Activated CD8-positive, alpha-beta memory T cell treated with anti-CD3 and anti-CD28 coated beads for 24 hours (primary cell): ENCODE measurements at places on chromosomes 1 and 21.

DNA sequence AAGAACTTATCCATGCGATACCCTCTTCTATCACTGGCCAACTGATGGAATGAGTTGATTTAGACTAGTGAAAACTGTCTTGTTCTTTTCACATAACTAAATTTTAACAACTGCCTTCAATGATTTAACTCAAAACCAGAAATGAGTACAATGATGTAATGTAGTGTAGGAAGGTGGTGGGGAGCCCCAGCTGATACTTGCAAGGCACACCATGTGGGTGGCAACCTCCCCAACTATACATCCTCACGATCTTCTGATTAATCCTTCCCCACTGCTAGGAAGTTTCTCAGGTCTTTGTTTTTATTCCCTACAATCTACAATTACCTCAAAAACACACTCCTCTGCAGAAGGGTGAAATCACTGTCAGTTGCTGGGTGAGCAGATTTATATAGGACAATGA, 100.7 kb downstream of the KCTD3 start:
- no peak for DNase-seq

GRCh38 chr1:64895500-64895899, 70.8 kb downstream of the JAK1 start:
- DNase-seq = no peak

GRCh38 chr1:104229860-104230259, 480.2 kb downstream of the AMY1C start:
- DNase-seq = no peak

DNA sequence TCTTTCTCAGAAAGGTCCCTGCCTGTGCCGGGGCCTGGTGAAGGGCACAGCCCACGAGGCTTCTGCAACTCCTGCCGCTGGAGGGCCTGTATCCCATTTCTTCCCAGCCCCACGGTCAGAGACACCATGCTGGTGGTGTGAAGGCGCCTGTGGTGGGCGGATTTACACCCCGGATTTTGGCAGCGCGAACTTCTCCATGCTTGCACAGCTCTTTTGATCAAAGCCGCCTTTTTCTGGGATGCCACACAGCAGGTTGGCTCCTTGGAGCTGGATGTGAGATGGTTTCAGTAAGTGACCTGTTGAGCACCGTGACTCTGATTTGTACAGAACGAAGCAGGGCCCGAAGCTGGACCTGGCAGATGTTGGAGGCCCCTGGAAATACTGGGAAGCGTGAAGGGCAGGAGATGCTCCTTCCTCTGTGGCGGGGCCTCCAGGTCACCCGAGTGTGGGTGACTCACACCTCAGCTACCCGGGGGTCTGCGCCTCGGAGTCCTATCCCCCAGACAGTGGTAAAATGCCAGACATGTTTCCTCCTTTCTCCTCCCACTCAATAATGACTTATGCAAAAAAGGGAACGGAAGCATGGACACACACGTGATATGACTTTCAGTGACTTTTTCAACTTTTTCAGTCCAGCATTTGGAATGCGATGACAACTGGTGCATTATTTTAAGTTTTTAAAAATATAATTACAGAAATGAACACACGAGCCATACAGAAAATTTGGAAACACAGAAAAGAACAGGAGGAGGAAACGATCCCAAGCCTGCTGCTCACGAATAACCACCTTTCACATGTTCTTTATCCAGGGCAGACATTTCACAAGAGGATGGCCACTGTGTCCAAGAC, 9.0 kb downstream of the UMODL1 start:
- no peak for DNase-seq

- DNase-seq = no peak
Observed at GRCh38 chr1:56435434-56436262, 143.7 kb downstream of the PLPP3 start.

DNA sequence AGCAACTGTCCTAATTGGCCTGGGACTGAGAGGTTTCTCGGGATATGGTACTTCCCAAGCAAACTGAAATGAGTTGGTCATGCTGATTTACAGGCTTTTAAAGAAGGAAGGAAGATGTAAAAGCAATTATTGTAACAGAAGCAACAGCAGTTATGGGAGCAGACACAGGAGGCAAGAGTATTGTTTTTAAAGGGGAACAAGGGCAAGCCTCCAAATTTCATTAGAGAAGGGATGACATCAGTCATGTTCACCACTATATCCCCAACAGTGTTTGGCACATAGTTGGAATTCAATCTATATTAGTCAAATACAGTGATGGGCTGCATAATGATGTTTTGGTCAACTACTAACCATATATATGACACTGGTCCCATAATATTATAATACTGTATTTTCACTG, 46.0 kb upstream of the JUN start:
- DNase-seq = no peak

- no peak for DNase-seq
Observed at GRCh38 chr1:199084293-199084692, 445.5 kb downstream of the PTPRC start.

GRCh38 chr21:26546446-26547097, 26.5 kb downstream of the CYYR1 start:
- DNase-seq = no peak

DNA sequence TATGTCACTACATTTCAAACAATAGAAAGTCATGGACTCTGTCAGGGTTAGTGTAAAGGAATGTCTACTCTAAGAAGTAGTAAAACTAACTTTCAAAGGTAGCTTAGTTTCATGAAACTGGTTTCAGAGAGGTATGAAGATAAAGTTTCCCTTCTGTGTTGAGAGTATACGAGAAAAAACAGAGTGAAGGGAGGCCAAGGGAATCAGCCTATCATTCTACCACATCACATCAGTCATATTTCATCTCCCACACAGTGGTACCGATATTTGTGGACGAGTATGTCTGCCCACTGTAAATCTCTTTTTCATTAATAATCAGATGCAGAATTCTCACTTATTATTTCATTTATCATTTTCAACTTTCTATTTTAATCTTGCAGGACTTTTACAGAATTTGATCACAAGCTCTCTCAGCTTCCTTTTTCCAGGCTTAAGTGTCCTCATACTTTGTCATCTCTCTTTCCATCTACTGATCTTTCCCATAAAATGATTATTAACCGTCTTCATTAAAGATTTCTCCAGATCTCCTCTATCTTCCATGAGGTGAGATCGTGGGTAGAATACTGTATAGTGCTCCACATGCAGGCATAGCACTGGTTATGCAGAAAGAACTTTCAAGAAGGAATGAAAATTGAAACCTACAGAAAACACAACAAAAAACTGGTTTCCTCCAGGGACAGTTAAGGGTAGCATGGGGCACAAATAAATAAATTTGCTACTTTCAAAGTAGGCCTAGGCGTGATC, 11.5 kb upstream of the IFI16 start:
- no peak for DNase-seq

DNA sequence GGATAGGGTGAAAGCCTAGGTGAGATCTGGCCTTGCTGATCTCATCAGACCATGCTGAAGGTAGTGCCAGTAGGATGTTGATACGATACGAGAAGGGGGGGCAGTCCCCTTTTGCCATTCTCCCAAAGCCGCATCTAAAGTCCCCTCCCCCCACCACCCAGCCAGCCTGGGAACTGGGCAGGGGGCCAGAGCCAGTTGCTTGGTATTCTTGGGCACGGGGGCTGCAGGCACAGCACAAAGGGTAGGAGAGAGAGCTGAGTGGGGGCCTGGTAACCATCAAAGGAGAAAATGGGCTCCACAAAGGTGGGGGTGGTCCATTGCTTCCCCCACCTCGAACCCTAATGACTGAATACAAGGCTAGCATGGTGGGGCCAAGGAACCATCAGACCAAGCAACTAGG, 5.4 kb downstream of the PEA15 start:
- DNase-seq = no peak

DNA sequence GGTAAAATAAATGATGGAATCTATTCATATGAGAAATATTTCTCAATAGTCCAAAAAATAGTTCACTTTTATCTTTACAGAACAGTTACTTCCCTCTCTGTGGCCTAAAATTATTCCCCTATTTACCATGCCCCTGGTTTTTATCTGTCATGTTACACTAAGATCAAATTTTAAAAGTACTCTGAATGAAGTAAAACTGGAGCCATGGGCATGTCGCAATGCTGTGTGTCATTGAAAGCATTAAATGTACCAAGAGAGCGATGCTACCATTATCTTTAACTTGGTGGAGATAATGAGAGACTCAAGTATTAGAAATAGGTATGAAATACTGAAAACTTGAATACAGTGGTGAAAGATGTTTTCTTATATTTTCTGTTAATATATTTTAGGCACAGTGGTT, 146.2 kb downstream of the KCNT2 start:
- DNase-seq = no peak

- DNase-seq = no peak
Observed at GRCh38 chr1:159598196-159598595, 10.6 kb downstream of the APCS start.

DNA sequence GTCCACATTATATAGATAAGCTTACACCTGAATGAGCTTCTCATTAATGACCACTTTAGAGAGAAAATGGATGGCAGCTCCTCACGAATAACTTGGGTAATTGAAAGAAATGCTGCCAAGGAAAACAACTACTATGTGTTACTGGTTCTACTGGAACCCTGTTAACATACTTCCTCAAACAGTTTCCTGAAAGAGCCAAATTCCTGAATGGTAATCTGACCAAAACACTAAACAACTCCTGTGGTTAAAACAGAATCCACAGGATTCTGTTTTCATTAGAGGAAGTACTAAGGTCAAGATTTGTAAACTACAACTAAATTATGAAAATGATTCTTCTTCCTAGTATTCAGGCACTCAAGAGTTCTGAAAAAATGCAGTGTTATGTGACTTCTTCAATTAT, 107.2 kb downstream of the DNM3 start:
- no peak for DNase-seq

- DNase-seq = no peak
Observed at GRCh38 chr1:7975212-7975865, 13.8 kb downstream of the PARK7 start.

DNA sequence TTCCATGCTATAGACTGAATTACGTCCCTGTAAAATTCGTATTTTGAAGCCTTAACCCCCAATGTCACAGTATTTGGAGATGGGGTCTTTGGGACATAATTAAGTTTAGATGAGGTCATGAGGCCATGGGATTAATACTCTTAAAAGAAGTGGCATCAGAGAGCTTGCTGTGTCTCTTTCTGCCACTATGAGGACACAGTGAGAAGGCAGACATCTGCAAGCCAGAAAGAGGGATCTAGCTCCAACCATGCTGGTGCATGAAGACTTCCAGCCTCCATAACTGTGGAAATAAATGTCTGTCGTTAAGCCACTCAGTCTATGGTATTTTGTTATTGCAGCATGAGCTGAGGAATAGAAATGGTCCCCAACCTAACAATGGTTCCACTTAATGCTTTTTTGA, 99.0 kb downstream of the LTN1 start:
- DNase-seq = no peak

GRCh38 chr1:215594640-215595039, 27.5 kb downstream of the KCTD3 start:
- DNase-seq = no peak

DNA sequence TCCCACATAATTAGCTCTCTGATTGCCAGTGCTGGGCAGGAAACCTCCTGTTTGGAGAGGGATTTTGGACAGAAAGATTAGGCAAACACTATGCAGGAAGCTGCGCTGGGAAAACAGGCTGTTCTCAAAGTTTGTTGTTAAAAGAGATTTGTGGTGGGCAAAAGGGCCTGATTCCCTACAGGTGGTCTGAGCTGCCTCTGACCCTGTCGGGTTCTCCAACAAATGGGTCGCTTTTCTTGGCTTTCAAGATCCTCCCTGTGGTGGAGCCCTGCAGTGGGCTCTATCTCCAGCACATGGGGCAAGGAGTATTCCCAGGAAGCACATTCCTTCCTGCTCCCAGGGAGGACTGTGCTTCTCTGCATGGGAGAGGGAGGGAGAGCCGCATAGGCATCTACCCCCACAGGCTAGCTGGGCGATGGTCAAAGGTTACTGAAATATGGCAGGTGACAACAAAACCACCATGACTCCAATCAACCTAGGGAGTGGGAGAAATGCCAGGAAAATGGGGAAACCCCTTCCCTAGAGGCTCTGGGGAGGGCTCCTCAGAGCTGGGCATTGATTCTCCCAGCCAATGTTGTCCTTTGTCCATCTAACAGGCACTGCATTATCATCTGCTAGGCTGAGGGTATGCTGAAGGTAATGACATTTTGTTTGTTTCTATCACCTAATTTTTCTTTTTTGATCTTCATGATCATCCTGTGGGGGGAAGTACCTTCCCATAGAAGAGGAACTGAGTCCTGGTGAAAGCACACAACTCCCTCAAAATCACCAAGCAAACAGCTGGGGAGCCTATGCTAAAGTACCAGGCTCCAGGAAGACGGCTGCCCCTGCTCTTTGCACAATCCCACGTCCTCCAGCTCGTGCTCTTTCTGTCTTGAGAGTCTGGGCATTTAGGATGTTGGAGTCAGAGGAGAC, 85.3 kb downstream of the PLXNA2 start:
- no peak for DNase-seq
